ENCODE measurements at places on chromosomes 3 and 15.

- DNase-seq, result no peak
These were observed 346.2 kb upstream of the ZNF717 start for GRCh38 chr3:76131396-76132153.

DNA sequence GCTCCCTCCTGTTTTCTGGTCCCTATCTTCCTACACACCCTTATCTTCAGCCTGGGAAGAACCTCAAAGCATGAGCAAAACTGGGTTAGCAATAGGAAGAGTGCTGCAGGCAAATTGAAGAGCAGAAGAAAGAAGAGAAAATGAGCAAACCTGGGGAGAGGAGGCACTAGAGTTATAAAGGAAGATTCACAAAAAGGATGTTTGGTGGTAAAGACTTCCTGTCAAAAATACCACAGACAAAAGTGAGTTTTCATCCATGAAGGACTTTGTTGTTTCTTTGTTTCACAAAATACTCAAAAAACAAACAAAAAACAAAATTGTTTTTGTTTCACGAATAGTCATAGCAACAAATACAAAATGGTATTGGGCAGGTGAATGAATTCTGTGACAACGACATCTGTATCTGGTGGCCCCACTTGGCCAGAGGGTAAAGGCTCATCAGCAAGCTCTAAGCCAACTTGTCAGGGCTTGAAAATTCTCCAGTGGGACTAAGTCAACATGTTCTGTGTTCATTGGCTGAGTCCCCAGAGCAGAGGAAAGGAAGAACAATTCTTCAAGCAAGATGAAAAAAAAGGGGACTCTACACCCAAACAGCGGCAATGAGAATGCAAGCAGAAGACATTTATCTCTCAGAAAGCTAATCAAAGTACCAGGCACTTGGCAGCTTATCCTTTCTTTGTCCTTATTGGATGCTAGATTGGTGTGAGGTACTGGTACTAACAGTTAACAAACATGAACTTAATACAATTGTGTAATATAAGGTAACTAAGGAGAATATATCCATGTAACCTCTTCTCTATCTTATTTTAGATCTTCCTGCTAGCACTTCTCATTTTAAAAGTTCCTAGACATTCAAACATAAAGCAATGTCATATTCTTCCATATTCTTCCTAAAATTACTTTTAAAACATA, 9.7 kb downstream of the ATP8B4 start:
- no peak for DNase-seq

DNA sequence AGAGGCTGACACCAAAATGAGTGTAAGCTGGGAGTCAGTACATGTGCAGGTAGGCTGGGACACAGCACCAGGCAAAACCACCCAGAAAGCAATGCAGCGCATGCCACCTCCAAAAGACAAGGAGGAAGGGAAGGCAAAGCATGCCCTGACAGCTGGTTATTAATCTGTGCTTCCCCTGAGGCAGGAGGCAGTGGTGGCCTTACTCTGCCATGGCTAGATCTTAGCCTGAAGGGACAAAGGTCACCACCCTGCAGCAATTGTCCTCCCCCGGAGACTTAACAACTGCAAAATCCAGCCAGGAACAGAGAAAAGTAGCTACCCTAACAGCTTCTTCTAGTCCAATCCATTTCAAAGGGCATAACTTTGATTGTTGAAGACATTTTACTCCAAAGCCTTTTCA, 73.7 kb downstream of the PLD1 start:
- no peak for DNase-seq

DNA sequence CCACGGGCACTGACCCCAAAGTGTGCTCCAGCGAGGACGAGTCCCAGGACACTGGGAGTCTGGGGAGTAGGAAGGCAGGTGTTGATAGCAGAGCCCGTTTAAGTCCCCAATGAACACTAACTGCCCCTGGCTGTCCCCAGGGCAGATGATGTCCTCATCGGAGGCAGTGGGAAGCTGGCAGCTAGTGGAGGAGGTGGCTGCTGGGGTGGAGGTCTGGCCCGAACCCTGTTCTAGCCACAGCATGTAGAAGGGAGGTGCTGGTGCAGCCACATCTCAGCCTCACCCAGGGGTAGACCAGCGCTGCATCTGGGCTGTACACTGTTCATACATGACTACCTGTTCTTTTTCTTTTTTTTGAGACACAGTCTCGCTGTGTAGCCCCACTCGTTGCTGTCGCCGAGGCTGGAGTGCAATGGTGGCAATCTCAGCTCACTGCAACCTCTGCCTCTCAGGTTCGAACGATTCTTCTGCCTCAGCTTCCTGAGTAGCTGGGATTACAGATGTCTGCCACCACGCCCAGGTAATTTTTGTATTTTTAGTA, 51.8 kb downstream of the KLF13 start:
- no peak for DNase-seq

DNA sequence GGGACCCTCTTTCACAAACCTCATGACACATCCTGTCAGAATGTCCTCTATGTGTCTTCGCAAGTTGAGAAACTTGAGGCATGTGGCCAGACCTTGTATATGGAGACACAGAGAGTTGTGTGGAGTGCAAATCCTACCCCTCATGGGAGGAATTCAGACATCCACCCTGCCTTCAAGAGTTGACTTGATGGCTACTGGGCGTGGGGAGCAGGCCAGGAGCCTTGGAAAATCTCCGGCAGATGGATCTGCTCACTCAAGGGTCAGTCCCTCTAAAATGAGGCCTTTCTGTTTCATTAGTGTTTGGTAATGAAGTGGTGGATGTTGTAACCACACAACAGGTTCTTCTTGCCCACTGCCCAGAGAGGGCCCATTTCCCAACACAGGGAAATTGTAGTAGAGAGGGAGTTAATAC, 79.0 kb downstream of the ASB7 start:
- no peak for DNase-seq

DNA sequence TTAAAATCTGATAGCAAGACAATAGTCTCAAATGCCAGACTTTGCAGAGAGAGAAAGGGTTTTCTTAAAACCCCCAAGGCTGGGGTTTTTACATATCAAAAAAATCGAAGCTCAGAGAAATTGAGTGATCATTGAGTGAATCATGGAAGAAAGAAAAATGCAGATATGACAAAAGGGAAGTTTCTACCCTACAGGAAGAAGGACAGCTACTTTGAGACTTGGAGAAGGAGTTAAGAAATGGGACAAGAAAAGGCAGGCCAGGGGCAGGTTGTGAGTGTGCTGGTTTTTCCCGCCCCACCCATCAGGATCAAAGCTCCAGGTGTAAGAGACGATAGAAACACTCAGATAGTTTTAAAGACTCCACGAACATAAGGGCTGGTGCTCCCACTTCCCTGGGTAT, 18.6 kb downstream of the TMEM158 start:
- no peak for DNase-seq

GRCh38 chr15:47516558-47516957, 200.7 kb upstream of the SEMA6D start:
- no peak for DNase-seq

DNA sequence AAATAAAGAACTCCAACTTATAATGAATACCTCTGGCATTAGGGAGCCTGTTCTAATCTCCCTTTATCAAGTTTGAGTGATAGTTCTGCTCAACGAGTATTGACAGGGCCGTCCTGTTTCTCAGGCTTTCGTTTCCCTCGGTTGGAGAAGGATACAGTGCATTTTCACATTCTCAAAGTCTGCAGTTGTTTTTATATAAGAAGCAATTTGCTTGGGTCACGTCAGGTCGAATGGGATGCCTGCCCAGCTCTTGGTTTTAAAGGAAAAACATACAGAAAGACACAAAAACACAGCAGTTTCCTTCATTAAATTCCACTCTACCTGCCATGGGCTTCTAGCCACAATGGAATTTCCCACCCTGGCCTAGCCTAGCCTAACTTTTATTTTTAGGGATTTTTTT, 366.3 kb downstream of the TIGIT start:
- no peak for DNase-seq

- no peak for DNase-seq
These were observed 2.9 kb upstream of the ZNF710 start for GRCh38 chr15:89998141-89998661.

GRCh38 chr15:52246686-52247431, 48.7 kb downstream of the MYO5C start:
- no peak for DNase-seq

DNA sequence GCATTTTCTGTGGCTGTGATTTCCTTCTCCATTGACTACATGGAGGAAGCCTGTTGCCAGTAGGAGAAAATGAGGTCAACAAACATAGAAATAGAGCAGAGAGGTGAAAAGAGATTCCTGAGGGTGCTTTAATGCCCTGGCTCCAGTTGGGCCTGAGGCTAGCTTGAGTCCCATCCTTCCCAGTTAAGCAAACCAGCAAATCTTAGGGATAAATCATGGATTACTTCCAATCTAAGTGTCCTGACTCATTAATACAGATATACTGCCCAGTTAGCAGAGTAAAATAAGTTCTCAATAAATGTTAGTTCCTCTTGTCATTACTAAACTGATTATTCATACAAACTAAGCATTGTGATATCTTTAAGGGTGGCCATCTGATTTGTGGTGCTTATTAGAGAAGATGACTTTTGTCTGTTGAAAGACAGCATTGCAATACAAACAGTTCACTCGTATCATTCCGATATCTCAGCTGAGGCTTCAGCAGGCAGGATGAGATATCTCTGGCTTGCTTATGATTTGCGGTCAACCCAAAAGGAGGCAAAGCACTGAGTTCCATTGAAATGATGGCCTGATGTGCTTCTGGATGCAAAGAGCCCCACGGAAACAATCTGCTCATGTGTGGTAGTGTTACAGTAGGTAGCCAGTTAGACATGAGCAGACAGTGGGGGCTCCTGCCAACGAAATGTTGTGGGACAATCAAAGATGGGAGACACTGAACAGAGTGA, 6.6 kb upstream of the STARD5 start:
- DNase-seq, result no peak

- no peak for DNase-seq
These were observed 2.2 kb downstream of the IGF1R start for GRCh38 chr15:98650417-98651035.

DNA sequence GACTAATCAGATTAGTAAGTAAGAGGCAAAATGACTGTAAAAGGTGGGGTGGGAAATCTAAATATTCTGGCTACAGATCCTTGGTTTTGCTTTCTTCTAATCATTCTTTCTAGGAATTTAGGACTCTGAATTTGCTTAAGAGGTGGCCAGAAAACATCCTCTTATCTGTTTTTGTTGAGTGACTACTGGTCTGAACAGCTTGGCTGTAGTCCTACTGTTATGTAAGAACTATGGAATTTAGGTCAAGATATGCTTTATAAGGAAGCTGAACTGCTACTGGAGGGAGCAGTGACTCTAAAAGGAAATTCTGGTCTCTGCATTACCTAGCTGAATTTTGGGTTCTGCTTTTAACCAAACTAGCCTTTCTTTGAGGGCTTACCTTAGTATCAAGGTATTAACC, 33.5 kb upstream of the CSPG5 start:
- no peak for DNase-seq

DNA sequence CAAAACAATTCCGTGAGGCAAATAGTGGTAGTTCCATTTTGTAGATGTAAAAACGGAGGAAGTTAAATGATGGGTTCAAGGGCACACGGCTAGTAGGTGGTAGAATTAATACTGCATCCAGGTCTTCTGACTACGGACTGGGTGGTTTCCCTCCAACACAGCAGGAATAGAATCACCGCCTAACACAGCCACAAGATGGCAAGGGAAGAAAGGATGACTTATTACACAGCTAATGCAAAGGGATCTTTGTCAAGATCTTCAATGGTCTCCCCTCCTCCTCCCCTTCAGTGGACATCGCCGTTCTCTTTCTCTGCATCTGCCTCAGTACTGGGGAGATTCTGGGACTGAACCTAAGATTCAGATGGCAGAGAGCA, 524 bp upstream of the TOPBP1 start:
- DNase-seq, result peak; percentile 21

DNA sequence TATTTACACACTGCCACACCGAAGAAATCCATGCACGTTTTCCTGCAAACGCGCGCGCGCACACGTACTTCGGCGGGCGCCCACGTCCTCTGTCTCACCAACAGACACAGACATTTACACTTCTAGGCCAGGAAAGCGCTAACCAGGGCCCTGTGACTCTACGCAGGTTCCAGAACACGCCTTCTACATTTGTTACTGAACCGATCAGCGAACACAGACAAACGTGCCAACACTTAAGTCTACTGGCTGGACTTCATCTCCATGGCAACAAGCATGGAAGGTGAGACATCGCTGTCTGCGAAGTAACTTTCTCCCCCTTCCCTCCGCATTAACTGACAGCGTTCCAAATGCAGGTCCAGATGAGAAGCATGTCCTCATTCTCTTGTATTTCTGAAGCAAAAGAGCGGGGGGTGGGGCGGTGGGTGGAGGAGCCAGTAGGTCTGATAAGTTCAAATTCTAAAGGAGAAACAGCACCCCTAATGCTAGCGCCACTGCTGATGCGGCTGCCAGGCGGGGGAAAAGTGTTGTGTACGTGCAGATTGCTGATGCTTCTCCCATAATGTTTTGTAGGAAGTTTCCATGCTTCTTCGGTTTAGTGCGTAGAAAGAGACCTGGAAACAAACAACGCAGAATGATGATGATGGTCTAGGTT, at the start of gene CTXN2:
Gene CTXN2 (plus strand): TSS at position 92 of the 652 bp plus-strand sequence. CDS start 9,636 bp downstream, outside the sequence.
- DNase-seq, result no peak

DNA sequence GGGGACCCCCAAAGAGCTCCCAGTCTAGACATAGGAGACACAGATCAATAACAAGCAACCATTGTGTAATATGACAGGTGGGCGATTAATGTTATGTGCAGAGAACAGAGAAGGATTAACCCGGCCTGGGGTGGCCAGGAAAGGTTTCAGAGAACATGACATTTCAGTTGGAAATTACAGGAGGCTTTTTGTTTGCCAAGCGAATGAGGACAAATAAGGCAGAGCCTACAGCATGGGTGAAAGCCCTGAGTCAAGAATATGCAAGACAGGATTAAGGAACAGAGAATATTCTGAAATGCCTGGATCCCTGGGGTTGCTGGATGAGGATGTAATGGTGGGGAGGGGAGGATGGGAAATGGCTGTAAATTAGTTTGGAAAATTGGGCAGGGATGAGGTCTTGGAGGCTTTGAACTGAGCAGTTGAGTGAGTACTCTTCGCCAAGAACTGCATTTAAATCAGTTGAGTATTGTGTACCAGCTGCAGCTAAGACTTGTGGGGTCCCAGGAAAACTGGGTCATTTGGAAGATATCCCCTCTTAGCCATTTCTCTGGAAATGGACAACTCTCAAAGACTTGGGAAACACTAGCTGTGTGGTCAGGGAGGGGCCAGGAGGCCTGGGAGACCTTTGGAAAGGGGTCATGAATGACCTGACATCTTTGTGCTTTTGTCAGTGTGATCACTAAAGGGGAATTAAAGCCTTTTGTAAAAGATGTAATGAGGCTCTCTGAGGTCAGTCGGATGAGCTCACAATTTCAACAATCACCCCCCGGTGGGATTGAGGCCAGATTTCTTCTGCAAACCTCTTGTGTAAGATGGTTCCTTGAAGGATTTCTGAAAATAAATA, 198.6 kb upstream of the NR2E3 start:
- no peak for DNase-seq

GRCh38 chr3:58250093-58250707, 12.6 kb downstream of the ABHD6 start:
- DNase-seq, result no peak

GRCh38 chr3:2540115-2540514, 441.4 kb downstream of the CNTN4 start:
- DNase-seq, result no peak

DNA sequence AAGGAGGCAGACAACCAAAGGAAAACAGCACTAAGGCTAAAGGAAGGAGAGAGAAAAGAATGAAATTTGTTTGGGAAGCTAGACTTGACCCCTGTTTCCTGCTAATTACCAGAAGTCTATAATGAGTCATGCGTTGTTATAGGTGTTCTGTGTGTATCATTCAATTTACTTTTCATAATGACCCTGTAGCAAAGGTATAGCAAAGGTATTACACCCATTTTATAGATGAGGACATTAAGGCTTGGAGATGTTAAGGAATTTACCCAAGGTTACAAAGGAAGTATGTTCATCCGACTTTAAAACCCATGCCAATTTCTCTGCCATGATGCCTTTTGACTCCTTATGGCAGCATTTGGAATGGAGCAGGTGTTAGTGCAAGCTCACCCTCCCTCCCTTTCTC, 54.9 kb downstream of the RAP2B start:
- no peak for DNase-seq

Measured in NCI-H1694 (cell line).